ENCODE measurements at places on chromosomes 7 and 10.

- no peak for DNase-seq
Observed at GRCh38 chr10:97684866-97685394, 2.1 kb downstream of the AVPI1 start.

DNA sequence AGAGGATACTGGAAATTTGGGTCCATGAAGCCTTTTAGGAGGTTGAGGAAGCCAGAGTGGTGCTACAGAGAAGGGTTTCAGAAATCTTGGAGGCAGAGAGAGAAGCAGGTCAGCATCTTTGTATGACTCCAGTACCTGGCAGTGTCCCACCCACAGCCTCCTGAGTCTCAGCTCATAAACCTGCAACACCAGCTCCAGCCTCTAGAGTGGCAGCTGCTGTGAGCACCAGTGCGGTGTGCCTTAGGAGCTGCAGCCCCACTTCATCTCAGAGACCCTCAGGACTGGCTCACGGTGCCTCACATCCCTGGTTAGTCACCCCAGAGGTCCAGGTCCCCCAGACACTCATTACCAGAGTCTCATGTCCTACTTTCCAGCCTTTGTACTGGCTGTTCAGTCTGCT is 84.8 kb upstream of the PRKAR2B start:
- peak; percentile 41 for DNase-seq

DNA sequence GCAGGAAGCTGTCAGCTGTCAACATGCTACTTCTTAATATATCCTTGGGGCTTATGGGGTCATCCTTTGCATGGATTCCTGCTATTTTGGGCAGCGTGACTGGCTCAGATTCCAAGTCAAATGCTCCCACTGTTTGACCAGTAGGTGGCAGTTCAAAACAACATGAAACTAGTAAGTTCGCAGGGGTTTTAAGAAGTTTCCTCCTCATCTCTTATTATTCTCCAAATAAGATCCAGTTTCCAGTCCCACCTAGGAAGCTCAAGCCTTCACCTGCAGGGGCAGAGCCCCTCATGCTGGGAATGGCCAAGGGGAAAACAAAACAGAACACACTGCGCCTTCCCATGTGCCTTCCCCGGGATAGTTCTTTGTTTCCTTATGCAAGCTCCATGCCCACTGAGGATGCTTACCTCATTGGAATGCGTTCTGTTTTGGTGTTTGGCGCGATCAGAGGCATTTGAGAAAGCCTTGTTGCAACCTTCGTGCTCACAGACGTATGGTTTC is 259.8 kb downstream of the GLI3 start:
- peak; percentile 42 for DNase-seq

- no peak for DNase-seq
Observed at GRCh38 chr10:48776528-48776927, 91.9 kb downstream of the WDFY4 start.

- no peak for DNase-seq
Observed at GRCh38 chr10:61815496-61815895, 86.0 kb upstream of the ARID5B start.

GRCh38 chr10:79938728-79939406 is 10.0 kb downstream of the SFTPD start:
- DNase-seq: peak; percentile 75

DNA sequence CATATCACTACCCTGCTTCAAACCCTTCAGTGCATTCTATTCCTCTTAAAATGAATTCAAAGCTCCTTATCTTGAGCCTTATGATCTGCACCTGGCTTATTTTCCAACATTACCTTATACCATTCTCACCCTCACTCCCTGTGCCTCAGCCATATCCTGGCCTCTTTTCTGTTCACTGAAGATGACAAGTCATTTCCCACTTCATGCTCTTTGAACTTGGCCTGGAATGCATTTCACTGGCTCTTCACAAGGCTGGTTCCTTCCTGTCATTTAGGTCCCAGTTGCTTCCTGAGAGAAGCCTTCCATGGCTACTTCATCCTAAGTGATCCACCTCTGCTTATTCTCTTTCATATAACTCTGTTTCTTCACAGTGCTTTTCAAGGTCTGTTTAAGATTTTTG is 3.2 kb upstream of the LIPF start:
- no peak for DNase-seq

GRCh38 chr10:98684019-98684899 is 237.5 kb upstream of the HPS1 start:
- DNase-seq: no peak

DNA sequence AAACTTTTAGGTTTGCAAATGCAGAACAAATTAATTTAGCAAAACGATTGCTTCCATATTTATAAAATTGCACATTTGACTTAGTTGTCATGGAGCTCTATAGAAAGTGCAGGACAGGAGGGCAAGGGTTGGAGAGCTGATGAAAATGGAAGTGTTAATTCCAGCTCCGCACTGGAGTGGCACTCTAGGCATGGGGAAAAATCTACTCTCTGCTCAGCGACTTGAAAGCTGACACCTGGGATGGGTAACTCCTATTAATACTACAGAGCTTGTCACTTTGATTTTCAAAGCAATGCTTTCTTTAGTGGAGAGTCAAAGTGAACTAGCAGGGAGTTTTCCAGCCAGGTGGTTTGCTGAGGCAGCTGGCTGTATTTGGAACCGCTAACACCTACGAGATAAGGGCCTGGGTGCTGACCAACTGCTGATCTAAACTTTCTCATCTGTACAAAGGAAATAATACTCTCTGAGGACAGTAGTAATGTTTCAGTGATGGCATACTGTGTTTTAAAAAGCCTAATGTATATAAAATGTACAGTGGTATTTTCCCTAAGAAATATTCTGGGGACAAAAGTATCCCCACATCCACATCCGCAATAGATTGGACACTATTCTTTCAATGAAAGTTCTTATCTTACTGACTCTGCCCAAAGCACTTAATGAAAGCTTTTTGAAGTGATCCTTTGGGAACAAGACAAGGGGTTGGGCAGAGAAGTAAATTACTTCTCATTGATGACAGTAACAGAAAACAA is 444.3 kb downstream of the GPAM start:
- no peak for DNase-seq

GRCh38 chr10:133422807-133423771 is 1.3 kb downstream of the SPRN start:
- no peak for DNase-seq

DNA sequence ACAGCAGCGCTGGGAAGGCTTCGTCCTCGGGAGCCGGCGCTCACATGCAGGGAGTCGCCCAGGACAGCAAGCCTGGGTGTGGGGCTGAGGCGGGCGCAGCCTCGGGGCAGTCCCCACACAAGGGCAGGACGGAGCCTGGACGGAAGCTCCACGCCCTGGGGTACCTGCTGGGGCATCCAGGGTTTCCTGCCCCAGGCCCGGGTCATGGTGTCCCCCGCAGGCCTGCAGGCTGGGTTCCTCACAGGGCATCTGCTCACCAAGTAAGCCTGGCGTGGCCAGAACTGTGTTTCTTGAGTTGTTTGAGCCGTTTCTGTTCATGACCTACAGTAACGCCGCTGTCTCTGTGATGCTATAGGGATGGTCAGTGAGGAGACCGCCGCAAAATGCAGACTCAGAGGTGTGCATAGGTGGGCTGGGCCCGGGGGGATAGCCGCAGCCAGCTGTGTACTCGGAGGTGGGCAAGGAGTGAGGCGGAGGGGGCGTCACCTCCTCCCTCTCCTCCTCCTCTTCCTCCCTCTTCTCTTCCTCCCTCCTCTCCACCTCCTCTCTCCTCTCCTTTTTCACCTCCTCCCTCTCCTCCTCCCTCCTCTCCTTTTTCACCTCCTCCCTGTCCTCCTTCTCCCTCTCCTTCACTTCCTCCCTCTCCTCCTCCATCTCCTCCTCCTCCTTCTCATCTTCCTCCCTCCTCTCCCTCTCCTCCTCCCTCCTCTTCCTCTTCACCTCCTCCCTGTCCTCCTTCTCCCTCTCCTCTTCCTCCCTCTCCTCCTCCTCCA is 438.9 kb downstream of the DNAJB6 start:
- no peak for DNase-seq
